ENCODE measurements at places on chromosomes 7 and 10.

DNA sequence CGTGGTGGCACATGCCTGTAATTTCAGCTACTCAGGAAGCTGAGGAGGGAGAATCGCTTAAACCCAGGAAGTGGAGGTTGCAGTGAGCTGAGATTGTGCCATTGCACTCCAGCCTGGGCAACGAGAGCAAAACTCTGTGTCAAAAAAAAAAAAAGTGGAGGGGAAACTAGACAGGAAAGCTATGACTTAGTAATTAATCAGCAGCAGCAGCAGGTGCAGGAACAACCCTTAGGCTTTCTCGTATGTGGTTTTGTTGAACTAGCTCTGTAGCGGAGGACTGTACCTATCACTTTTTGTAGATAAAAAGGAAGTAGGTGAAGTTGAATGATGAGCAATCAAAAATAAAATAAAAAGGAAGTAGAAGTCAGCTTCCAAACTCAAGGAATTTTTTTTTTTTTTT, 76.9 kb upstream of the KMT2C start:
- no peak for DNase-seq

GRCh38 chr10:8987712-8988111, 933.2 kb downstream of the GATA3 start:
- DNase-seq: no peak

- no peak for DNase-seq
Observed at GRCh38 chr7:25758559-25758958, 393.4 kb upstream of the NFE2L3 start.

DNA sequence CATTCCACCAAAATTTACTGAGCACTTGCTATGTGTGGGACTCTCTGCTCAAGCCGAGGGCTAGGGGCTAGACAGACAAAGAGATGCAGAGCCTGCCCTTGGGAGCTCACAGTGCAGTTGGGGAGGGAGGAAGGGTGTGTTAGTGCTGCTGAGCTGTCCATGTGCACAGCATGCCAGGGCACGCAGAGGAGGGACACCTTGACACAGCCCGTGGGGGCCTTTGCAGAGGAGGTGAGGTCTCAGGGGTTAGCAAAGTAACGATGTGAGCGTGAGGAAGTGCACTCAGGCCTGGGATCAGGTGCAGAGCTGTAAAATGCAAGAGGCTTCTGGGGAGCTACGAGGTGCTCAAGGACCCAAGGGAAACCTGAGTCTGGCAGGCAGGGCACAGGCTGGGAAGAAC, 16.3 kb downstream of the PRKCQ start:
- DNase-seq: no peak

DNA sequence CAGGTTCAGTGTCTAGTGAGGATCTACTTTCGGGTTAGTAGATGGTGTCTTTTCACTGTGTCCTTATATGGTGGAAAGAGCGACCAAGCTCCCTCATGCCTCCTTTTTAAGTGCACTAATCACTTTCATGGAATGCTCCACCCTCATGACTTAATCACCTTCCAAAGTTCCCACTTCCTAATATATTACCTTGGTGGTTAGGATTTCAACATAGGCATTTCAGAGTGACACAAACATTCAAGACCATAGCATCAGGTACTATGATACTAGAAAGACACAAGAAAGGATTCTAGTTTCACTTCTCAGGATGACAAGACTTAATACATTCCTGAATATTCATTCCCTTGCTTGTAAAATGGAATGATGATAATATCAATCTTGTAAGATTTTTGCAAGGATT, 119.1 kb upstream of the FAM3C start:
- no peak for DNase-seq

- DNase-seq: no peak
Observed at GRCh38 chr7:130912082-130912861, 178.3 kb upstream of the KLF14 start.

DNA sequence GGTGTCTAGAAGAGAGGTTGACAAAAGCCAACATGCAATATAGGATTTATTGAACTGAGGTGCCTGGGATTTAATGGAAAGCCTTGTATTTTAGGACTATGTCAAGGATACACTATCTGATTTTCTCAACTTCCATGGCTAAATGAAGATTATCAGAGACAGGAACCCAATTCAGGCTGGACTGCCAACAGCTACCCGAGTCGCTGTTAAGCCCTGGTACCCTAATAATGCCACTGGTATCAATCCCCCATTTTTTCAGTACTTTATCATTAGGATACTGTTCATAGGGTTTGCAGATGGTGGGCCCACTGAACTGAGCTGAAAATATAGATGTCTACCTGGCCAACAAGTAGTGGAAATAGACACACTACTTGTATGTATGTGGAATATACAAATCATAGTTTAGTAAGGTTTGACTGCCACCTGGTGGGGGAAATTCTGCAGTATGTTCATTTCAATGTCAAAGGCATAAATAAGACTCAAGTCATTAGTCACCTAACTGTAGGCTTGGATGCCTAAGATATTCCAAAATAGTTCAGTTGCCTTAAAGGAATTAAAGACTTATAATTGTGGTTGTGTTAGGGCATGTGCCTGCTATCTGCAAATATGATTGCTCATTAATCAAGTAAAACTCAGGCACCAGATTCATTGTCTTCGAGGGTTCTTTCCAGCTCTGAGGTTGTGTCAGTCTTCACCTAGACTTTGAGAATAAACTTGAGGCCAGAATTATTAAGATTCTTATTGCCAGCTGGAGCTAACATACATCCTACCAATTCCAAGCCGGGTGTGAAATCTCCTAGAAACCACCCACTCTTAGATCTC, 34.1 kb upstream of the NOBOX start:
- DNase-seq: peak; percentile 28

- peak; percentile 13 for DNase-seq
Observed at GRCh38 chr10:125209591-125210355, 49.4 kb upstream of the CTBP2 start.

GRCh38 chr10:68137171-68137570, 27.9 kb downstream of the MYPN start:
- DNase-seq: no peak

- no peak for DNase-seq
Observed at GRCh38 chr7:44794331-44794730, 2.1 kb upstream of the PPIA start.

DNA sequence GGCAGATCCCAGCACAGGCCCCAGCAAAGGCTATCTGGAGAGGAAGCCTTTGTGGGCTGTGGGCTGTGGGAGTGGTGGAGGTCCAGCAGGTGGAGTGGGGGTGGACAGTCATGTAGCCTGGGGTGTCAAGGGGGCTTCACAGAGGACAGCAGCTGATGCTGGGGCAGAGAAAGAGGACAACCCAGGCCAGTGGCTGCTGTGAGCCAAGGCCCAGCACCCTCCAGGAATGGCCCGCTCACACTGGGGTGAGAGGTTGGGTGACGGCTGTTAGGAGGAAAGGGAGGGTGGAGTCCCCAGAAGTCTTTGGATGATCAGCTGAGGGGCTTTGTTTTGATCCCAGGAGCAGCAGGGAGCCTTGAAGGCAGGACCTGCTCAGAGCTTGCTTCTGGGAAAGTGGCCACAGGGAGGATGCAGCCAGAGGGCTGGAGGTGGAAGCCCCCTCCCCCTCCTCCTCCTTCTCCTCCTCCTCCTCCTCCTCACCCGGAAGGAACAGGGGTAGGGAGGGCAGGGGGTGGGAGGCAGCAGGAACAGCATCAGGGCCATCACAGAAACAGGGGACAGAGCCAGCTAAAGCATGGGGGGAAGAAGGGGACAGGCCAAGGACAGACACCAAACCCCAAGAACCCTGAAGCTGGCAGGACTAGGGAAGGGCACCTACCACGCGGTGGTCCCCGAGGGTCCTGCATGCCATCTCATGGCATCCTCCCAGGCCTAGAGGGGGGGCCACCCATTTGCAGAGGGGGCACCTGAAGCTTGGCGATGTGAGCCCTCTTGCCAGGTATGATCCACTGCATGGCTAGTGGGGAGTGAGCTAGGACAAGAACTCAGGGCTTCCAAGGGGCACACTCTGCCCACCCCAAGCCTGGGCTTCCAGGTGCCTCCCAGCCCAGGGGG, 144.9 kb downstream of the GRID1 start:
- DNase-seq: no peak

DNA sequence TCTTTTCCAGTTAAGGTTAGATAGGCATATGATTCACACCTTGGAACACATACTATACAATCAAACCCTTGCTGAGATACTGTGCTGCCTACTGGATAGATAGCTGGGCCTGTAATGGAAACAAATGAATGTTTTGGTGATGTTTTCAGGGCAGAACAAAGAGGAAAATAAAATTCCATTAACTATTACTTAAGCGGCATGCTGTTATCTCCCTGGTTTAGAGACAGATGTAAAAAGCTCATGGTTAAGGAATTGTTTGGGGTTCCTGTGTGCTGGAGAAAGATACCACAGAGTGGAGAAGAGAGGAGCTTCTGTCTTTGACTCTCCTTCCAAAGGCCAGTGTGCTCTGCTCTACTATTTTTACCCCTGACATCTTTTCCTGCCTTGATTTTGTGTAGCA, 341.1 kb downstream of the PLXDC2 start:
- no peak for DNase-seq

DNA sequence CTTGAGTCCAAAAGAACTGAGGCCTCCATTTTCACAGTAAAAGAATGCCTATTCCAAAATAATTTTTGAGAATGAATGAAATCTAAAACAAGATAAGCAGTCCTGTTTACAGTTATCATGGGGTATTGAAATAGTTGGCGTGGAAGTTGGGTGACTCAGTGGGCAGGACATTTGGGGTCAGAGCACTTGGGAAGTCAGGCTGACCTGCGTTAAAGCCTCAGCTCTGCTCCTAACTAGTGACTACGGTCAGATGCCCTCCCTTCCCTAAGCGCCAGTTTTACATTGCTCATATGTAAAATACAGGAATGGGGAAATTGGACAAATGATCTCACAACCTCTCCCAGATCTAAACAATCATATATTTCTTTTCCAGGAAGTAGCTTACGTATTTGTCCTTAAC, 2.3 kb upstream of the PAPSS2 start:
- no peak for DNase-seq

DNA sequence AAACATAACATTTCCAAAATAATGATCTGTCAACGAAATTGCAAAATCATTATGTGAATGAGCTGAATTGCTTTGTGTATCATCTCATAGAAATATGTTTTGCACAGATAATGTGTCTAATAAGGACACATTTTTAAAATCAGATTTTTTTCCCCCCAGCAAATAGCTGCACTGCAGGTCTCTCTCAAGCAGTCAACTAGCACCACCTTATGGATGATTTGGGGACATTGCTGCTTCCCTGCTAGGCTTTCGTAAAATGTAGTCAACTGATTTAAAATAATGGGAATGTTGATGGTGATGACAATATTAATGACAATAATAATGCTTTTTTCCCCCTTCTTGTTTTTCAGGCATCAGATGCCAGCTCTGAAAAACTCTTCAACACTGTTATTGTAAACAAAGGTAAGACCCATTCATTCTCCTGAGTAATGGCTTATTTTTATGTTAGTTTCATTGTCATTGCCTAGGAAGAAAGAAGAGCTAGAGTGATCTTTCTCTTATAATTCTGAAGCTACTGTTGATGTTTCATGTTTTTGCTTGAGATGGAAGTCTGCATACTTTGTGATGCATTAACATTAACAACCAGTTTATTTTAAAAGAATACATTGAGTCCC, 433.6 kb upstream of the GALNT17 start:
- peak; percentile 18 for DNase-seq

- no peak for DNase-seq
Observed at GRCh38 chr7:93923942-93924341, 2.4 kb downstream of the GNG11 start.

- DNase-seq: no peak
Observed at GRCh38 chr10:9015005-9015404, 960.5 kb downstream of the GATA3 start.

All from caudate nucleus (tissue), 63 donors.